Natural killer cell treated with Interleukin-12 subunit alpha and Interleukin-12 subunit beta and Interleukin-15 and Interleukin-18, amount 100 ng/mL, for 72 hours (primary cell): ENCODE measurements at places on chromosomes 3 and 15.

DNA sequence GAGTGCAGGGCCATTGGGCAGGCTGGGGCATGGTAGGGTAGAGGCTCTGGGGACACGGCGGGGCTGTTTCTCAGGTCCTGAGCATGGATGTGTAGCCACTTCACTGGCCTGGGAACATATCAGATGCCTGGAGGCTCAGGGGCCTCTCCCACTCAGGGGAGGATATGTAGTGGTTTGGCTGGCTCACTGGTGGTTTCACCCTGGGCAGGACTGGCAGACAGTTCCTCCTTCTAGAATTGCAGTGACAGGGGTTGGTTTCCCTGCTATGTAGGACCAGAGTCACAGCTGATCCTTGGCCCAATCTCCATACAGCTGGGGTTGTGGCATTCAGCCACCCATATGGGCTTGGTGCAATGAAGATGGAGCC lies 4.8 kb upstream of the ARHGAP31 start:
- no peak for DNase-seq

DNA sequence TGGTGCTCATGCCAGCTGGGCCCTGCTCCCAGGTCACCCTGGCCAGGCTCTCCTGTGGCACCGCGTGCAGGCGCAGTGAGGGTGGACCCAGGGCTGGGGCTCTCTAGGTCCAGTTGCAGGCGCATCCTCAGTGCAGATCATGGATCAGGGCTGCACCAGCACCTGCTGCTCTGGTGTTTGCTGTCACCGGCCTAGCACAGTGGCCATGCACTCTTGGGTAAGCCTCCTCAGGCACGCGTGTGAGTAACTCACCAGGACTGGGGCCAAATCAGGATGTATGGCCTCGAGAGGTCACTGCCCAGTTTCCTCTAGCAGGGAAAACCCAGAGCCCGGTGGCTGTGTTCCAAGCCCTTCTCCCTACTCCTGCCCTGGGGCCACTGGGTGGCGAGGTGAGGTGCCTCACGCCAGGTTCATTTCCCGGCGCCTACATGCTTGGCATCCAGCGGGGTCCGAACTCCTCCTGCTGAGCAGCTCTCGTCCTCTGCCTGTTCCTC lies 45.5 kb upstream of the SLC41A3 start:
- peak; percentile 59 for DNase-seq

- DNase-seq: no peak
Observed at GRCh38 chr15:69156736-69157381, 3.6 kb upstream of the GLCE start.

- no peak for DNase-seq
Observed at GRCh38 chr15:47409600-47409999, 307.7 kb upstream of the SEMA6D start.

GRCh38 chr3:29128001-29128400 lies 152.9 kb upstream of the RBMS3 start:
- no peak for DNase-seq

GRCh38 chr3:195906865-195907683 lies 1.3 kb downstream of the TNK2 start:
- DNase-seq: peak; percentile 87

DNA sequence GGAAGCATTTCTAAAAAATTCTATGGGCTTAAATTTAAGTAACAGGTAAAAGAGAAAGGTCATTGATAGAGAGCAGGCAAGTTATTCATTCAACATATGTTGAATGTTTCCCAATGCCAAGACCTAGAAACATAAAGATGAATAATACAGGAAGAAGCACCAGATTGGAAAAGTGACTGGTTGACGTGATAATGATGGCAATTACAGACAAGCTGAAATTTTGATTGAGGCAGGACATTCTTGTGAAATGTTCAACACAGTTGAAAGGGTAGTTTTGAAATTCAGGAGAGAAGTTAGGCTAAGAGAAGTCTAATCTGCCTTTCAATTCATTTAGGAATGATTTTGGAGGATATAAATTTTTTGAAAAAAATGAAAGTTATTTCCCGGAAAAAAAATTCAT lies 536.3 kb upstream of the NAALADL2 start:
- DNase-seq: no peak

DNA sequence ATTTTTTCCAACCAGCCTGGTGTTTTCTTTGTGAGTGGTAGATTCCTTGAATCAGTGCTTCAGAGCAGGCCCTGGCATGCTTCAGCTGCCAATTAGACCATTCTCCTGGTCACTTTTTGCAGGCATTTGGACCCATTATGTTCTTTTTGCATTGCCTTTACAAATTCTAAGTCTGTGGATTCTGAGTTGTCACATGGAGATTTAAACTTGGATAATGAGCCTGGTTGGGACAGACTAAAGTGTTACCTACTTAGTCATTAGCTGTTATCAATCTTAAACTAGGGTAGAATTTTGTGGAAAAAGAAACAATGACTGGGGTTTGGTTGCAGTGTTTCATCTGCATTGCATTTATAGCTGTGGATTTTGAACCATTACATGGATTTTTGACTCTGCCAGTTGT lies 40.6 kb downstream of the ARHGEF26 start:
- DNase-seq: no peak

- DNase-seq: no peak
Observed at GRCh38 chr3:47440131-47440530, 35.6 kb downstream of the SCAP start.

DNA sequence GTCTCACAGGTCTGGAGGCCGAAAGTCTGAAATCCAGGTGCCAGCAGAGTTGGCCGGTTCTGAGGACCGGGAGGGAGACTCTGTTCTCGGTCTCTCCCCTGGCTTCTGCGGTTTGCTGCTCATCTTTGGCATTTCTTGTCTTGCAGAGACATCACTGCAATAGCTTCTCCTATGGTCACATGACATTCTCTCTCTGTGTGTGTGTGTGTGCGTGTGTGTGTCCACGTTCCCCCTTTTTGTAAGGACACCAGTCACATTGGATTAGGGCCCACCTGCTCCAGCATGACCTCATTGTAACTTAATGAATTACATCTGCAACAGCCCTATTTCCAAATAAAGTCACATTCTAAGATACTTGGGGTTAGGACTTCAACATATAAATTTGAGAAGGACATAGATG lies 12.4 kb upstream of the ATP10A start:
- no peak for DNase-seq

GRCh38 chr3:196227121-196227561 lies 10.8 kb downstream of the SLC51A start:
- no peak for DNase-seq

DNA sequence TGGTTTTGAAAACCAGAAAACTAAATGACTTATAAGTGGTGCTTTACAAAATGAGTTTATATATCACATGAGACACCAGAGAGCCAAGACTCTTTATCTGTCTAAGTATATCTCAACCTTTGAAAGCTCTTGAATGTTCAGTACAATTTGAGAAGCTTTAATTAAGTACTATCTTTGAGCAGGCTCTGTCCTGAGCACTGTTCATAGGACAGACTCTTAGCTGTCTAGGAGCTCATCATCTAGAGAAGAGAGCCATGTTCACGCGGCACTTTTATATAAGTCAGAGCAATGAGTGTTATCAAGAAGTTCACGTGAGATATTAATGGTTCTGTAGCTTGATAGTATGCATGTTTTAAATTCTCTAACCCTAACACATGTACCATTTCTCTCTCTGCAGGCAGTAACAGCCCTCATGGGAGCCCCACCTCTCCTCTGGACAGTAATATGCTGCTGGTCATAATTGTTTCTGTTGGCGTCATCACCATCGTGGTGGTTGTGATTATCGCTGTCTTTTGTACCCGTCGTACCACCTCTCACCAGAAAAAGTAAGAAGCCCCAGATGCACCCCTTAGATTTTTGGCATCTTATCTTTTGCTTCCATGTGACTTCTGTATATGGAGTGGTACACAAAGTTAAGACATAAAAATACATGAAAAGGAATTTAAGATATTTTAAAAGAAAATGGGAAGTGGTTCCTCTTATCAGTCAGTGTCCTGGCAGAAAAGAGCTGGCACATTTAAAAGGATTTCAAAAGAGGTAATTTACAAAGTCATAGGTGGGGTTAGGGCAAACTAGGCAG lies 86.0 kb downstream of the HCN4 start:
- DNase-seq: no peak

GRCh38 chr15:90449206-90449735 lies 61.2 kb downstream of the IQGAP1 start:
- no peak for DNase-seq

DNA sequence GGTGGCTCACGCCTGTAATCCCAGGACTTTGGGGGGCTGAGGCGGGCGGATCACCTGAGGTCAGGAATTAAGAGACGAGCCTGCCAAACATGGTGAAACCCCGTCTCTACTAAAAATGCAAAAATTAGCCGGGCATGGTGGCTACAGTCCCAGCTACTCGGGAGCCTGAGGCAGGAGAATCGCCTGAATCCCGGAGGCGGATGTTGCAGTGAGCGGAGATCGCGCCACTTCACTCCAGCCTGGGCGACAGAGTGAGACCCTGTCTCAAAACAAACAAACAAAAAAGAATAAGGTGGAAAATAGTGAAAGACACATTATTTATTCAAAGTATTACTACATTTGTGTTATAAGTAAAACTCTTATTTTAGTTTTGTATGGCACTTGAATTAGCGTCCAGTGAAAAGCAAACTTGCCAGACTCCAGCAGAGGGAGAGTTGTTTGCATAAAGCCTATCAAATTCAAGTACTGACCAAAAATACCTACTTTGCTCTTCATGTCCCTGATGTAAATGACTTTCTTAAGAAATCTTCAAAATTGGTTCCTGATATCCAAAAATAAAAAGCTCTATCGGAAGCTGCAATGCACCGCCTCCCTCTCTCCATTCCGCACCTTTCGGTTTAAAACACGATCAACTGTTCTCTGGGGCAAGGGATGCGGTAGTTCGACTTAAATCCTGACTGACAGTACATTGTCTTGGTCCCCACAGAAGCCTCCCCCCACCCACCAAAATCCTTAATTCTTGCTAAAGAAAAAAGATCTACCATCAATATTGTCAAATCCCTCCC lies 1.2 kb downstream of the TRPM7 start:
- no peak for DNase-seq

- no peak for DNase-seq
Observed at GRCh38 chr3:101950510-101950909, 101.2 kb downstream of the NFKBIZ start.

GRCh38 chr3:114587986-114588385 lies 294.2 kb downstream of the TIGIT start:
- DNase-seq: no peak

GRCh38 chr15:91627473-91628278 lies 225.8 kb upstream of the SLCO3A1 start:
- DNase-seq: no peak

DNA sequence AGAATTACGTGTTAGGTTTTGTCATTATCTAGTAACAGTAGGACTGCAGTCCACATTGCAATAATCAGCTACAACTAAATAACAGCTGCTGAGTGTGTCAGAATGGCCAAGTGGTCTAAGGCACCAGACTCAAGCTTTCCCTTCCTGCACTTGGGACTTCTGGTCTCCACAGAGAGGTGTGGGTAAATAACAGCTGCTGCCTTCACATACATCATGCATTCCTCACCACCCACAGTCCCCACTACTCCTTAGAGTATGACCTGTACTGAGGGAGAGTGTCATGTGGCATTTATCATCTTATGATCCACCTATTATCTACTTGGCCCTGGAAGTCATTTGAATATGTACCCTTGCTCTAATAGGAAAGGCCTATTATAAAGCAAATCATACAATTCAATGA lies 22.2 kb upstream of the ZMAT3 start:
- no peak for DNase-seq

- no peak for DNase-seq
Observed at GRCh38 chr15:57296473-57297162, 79.7 kb upstream of the CGNL1 start.

GRCh38 chr15:58682234-58682633 lies 67.3 kb downstream of the ADAM10 start:
- no peak for DNase-seq
